ENCODE measurements at places on chromosomes 2 and 18.

DNA sequence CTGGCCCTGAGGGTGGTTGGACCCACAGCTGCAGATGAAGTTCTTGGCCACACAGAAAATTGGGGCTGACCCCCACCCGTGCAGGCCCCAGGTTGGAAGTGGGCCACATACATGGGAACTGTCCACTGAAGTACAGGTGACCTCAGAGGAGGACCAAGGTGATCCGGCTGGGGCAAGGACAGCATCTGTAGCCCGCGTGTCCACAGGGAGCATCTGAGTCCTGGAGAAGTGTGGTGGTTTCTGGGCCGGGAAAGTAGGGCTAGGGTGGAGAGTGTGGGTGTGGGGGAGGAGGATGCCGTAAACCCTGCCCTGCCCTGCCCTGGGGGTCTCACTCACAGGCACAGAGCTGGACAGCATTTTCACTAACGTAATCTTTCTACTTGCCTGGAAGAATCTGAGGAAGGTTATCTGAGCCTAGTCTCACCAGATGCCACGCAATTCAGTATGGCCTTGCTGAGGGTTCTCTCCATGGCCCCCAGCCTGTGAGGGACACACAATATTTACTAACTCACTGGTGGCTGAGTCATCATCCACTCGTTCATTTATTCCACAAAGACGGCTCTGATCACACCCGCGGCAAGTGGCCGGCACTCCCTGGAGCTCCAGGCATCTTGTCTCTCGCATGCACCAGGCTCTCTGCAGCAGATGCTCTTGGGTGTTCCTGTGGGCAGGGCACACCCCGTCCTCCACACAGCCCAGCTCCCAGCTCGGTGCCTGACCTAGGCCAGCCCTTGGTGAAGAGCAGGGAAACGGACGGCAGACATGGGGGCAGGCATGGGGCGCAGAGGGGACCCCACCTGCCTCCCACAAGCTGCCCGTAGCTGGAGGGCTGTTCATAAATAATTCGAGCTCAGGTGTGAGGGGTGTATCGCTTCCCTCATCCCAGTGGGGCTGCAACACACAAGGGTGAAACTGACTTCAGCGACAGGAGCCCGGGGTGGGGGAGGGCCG, 51.2 kb downstream of the INHBB start:
- DNase-seq = no peak

- DNase-seq = no peak
Measured at GRCh38 chr2:227079726-227080125, 84.3 kb downstream of the COL4A4 start.

GRCh38 chr18:67510831-67511230, 5.7 kb downstream of the DSEL start:
- no peak for DNase-seq

DNA sequence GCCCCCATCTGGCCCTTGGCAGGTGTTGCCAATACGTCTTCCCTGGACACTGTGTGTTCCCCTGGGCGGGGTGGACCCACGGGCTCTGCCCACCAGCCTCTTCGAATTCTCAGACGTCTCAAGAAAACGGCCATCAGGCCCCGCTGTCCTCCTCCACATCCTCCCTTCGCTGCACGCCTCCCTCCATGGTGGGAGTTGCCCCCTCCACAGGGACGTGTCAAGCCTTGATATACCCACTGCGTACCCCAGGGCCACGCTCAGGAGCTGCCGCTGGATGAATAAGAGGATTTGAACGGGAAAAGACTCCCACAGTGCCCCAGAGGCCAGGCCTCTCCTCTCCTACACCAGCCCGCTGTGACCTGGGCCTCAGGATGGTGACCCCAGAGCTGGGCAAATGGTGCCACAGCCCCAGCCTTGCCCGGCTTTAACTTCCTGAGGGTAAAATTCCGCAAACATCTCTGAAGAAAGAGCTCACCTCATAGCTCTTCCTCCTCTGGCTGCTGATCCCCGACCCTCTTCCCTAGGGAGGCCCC, 399.3 kb upstream of the MYT1L start:
- no peak for DNase-seq

- DNase-seq = no peak
Measured at GRCh38 chr18:50313873-50314460, 26.5 kb upstream of the CXXC1 start.

GRCh38 chr2:168165397-168165796, 82.0 kb downstream of the STK39 start:
- no peak for DNase-seq

DNA sequence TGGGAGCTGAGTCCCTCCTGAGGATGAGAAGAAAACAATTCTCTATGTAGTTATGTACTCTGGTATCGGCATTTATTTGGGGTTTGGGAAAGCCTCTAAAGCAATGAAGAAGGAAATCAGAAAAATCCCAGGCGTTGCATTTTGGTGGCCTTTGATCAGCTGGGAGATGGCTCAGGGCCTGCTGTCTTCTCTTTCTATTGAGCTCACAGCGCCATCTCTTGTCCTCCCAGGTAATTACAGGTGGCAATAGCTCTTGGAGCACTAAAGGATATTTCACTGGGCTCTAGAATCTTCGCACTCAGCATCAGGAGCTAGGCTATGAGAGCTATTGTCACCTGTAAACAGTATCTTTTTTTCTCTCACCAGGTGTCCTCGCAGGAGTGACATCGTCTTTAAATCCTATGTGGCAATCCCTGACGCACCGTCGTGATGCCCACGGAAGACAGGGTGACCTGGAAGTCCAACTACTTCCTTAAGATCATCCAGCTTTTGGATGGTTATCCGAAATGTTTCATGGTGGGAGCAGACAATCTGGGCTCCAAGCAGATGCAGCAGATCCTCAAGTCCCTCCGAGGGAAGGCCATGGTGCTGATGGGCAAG, 76.1 kb upstream of the PMAIP1 start:
- DNase-seq = peak; percentile 26

Measured in NCI-H2029 (cell line).